BJ (cell line): ENCODE measurements at places on chromosomes 7 and 10.

DNA sequence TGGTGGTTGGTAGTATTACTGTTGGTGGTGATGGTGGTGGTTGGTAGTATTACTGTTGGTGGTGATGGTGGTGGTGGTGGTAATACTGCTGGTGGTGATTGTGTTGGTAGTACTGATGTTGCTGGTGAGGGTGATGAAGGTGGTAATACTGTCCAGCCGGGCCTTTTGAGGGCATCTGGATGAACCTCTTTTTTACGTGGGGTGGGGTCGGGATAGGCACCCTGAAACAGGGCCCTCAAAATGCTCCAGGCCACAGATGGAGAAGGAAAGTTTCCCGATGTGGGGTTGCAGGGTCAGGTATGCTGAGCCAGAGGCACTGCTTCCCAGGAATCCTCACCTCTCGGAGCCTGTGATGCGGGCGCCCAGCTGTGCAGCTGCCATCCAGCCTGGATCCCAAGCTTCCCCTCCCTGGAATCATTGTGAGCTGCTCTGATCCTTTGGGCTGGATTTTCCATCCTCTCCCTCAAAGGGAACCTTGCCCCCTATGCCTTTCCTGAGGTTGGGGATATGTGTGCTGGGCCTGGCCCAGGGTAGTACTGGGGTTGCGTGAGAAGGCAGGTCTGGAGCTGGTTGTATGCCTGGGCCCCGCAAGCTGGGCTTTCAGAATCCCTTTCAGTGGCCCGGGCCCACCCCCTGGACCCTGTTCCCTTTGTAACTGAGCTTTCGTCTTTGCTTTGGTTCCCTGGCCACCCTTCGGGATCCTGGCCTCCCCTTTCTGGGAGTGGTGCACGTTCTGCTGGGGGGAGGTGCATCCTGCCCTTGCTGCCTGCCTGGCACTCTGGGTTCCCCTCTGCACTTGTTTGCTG is 43.3 kb downstream of the DOCK1 start:
- DNase-seq = no peak

DNA sequence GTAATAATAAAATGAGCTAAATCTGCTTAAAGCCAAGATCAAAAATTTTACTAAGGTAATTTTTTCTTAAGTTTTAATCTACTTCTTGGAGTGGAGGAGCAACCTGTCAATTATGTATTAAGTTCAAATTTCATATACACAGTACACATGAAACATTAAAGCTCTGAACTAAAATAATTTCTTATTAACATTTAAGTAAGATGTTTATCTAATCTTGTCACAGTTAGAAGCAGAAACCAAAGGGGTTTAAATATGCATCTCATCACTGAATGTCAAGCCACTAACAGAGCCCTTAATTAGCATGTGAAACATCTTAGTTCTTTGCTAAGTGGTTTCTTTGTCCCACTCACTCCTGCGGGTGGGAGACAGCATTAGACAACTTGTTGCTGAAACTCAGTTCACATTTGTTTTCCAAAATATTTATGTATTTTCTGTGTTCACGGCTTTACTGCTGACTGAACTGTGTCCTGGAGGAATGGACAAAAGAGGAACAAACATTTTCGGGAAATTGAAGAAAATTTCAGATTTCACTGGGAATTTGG is 130.9 kb upstream of the MBL2 start:
- no peak for DNase-seq

DNA sequence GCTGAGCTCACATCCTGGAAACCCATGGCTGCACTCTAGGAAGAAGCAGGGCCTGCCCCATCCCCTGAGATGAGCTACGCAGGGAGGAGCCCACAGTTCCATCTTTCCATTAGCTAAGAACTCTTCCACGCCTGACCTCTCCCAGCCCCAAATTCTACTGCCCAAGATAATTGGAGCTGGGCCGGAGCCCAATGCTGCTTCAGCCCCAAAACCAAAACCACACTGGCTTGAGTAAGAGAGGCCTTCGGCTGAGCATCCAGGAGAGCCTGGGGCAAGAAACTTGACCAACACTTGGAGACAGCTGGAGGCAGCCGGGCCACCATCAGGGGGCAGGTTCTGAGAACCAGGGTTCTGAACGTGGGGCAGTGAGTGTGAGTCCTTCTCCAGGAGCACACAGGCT is 116.1 kb upstream of the ZMIZ1 start:
- peak; percentile 83 for DNase-seq

DNA sequence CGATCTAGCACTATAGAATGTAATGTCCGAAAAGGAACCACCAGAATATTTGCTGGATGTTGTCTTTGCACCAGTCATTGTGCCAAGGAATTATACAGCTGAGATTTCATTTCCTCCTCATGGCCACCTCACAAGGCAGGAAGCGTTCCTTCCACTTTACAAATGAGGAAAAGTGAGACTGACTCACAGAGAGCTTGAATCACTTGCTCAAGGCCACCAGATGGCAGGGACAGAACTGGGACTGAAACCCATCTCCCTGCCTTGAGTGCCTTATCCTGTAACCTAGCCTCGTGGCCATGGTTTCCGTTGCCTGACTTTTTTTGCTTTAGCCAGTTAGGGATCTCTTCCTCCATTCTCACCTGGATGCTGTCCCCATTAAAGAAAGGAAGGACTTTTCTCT is 44.7 kb upstream of the PDZD8 start:
- no peak for DNase-seq

GRCh38 chr7:54778166-54778565 is 19.2 kb upstream of the SEC61G start:
- no peak for DNase-seq

GRCh38 chr10:44016589-44017482 is 368.1 kb downstream of the CXCL12 start:
- DNase-seq = no peak

DNA sequence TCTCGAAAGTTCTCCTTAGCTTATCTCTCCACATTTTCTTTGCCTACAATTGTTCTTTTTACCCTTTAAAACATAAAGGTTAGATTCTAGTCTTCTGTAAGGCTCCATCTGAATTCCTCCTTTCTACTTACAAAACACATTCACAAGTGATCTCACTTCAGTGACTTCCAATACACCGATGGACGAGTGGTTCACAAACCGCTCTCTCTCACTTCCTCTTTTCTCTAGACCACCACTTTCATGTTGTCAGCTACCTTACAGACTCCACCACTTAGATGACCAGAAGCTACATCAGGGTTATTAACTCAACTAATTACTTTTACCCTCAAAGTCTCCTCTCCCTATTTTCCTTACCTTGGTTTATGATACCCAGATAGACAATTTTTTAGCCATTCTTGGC is 11.8 kb downstream of the MET start:
- DNase-seq = no peak

- no peak for DNase-seq
Measured at GRCh38 chr10:74983383-74983782, 128.1 kb upstream of the SAMD8 start.

DNA sequence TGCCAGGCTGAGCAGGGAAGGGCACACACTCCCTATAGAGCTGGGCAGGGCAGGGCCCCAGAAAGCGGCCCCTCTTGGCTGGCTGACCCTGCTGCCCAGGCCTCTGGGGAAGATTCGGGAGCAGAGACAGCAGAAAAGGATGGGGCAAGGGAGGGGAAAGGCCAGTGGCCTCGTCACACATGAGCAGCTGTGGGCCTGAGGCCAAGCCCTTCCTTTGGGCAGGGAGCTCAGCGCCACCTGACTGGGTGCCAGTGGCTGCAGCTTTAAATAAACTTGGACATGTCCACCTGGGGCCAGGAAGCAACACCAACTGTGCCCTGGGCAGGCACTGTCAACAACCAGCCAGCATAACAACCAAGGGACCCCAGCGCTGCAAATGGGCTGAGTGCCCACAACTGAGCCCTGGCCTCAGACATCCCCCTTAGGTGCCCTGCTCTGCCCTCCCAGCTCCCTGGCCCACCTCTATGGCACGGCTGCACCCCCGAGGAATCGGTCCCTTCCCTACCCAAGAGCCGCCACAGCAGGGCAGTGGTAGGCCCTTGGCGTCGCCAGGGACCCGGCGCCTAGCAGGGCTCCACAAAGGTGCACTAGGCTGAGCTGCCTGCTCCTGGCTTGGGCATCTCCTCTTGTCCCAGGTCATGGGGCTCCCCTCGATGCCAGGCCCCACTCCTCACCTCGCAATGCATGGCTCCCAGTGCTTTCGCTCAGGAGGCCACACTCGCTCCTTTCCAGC is 2.6 kb downstream of the CAMK2B start:
- no peak for DNase-seq

DNA sequence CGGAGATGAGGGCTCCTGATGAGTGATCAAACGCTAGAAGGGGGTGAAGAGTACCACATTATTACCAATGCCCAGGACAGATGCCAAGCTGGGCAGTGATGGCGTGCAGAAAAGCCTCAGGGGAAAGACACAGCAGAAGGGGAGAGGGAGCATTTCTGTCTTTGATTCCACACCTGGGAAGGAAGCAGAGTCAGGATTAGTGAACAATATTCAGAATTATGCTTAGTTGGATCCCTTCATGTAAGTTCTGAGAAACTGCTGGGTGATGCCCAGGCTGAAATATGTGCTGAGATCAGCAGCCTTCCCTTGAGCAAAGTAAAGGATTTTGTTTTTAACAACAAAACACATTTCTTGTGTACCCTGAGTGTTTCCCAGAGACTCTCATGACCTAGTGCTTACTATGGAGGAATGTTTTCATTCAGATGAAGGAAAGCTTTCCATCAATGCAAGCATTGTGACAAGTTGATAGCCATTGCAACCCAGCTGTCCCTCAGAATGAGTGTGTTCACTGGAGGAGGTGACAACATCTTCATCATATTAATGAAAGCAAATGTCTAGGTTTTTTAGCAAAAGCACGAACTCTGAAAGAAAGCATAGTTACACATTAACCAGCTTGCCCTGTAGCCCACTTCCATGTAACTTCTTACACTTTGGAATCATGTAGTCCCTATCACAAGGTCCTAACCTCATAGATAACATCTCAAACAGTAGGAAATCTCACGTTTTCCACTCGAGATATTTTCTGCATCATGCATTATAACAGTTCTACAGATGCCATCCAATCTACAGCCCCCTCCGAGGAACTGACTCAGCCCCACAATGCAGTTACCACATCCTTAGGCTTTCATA is 23.8 kb upstream of the AKR1C1 start:
- DNase-seq = no peak

DNA sequence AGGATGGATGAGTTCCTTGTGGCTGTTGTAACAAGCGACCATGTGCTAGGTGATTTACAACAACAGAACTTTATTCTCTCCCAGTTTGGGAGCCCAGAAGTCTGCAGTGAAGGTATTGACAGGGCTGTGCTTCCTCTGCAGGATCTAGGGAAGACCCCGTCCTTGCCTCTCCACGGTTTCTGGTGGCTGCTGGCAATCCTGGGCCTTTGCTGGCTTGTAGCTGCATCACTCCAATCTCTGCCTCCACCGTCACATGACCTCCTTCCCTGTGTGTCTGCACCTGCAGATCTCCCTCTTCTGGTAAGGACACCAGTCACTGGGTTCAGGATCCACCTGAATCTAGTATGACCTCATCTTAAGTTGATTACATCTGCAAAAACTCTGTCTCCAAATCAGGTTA is 115.6 kb downstream of the GLRX3 start:
- no peak for DNase-seq

DNA sequence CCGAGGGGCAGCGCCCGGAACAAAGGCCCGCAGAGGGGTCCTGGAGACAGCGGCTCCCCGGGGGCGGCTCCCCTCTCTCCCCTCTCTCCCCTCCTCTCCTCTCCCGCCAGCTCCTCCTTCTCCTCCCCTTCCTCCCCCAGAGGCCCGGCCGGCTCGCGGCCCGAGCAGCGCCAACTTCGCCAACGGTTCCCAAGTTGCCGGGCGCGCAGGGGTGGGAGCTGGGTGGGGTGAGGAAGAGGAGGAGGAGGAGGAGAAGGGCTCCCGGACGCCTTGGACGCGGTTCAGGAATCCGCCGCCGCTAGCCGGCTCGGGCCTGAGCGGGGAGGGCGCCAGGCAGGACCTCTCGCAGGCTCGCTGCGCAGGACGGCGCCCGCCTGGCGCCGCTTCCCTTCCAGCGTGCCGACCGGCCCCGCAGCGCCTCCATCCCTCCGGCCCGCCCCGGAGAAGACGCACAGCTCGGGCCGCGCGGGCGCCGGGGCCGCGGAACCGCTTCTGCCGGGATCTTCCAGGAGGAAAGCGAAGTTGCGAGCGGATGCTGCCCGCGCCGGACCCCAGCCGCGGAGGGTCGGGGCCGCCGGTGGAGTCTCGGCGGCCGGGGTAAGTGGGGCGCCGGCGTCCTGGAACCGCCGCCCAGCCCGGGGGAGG is at the start of gene CHST3:
CHST3 (plus strand) TSS at position 298 of the 645 bp plus-strand sequence. CDS start 41,448 bp downstream, outside the sequence.
- DNase-seq = no peak

- DNase-seq = no peak
Measured at GRCh38 chr10:89466599-89467035, 52.2 kb downstream of the IFIT5 start.

GRCh38 chr7:47517821-47518480 is 64.0 kb downstream of the TNS3 start:
- no peak for DNase-seq

DNA sequence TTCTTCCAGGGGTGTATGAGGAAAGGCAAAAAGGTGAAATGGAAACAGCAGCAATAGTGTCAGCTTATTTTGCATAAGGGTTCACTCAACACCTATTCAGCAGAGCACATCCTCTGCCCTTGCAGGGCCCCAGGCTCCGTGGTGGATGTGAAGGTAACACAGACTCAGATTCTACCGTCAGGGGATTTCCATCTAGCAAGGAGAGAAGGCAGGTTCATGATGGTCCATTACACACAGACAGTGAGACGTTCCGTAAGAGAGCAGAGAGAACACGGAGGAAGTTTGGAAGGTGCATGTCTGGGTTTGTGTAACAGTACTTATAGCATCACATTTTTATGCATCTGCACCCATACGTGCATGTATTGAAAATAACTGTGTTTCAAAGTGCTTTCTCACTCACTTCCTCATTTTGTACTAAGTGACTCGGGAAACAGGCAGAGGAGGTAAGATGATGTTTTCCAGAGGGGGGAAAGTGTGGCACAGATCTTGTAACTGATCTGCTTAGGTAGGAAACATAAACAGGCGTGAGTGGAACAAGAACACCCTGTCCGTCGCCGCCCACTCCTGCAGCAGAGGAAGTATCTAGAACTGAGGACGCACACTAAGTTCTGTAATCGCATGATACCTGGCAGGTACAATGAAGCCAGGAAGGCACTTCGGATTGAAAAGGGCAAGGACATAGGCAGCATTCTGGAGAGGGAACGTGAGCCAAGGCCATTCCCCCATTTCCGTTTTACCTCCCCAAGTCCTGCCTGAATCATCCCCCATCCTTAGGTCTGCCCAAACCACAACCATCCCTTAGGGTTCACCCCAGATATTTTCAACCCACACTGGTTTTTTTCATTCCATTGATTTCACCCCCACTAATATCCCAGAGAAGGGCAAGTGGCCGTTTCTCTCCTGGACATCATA is 1.0 kb upstream of the ENO4 start:
- no peak for DNase-seq

- no peak for DNase-seq
Measured at GRCh38 chr7:153022475-153023193, 263.1 kb downstream of the ACTR3B start.

- DNase-seq = no peak
Measured at GRCh38 chr10:84563355-84563754, 235.0 kb downstream of the CCSER2 start.
